ENCODE measurements at places on chromosomes 12 and 14. TPM values are rescaled to one million over a fixed set of nuclear protein-coding genes. Genes with fewer than 3 reads are reported as not detected.

Gene POTEG
- not detected for total RNA-seq

Gene KTN1
- total RNA-seq = 81.6 TPM

Gene INSM2
- total RNA-seq = not detected

GRCh38 chr12:64916411-64917261, 92.2 kb downstream of the TBC1D30 start:
- no peaks in the 10 kb centered on the region for H3K4me1 ChIP-seq
- H3K27me3 ChIP-seq = peaks cover 73% of the 10 kb centered on the region
- H3K36me3 ChIP-seq = peaks cover 2% of the 10 kb centered on the region
- H3K27ac ChIP-seq = no peak overlapping the region

DNA sequence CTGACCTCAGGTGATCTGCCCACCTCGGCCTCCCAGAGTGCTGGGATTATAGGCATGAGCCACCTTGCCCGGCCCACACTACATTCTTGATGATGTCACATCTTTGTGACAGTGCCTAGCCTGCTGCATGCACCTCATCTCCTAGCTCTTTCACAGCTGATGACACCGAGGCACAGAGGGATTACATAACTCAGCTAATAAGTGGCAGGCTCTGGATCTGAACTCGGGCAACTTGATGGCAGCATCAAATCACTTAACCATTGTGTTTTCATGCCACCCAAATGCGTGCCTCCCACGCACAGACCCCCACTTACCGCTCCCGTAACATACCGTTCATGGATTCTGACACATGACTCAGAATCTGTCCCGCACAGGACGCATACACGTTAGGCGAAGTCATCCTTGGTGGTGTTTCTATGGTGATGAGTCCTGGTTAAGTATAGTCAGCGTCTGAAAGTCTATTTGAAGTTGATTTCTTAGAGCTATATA, 7.4 kb downstream of the TMEM120B start:
- no peak overlapping the region for H3K27ac ChIP-seq
- no peak for DNase-seq
- peaks cover 2% of the 10 kb centered on the region for H3K36me3 ChIP-seq

- H3K27me3 ChIP-seq = no peaks in the 10 kb centered on the region
- no peak overlapping the region for H3K27ac ChIP-seq
- DNase-seq = no peak
- no peaks in the 10 kb centered on the region for H3K4me1 ChIP-seq
Measured at GRCh38 chr12:94062194-94062593, 86.2 kb upstream of the PLXNC1 start.

DNA sequence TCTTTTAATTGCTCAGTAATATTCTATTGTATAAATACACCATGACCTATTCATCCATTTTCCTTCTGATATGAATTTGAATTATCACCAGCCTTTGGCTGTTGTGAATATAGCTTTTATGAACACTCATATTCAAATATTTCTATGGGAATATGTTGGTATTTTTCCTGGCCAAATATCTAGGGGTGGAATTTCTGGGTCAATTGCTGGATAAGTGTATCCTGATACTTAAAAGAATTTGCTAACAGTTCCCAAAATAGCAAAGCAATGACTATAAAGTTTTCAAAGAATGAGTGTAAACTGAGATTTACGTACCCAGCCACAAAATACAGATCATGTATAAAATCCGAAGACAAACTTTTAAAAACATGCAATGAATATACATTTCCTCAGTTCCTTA, 148.7 kb upstream of the CLEC14A start:
- H3K4me1 ChIP-seq = no peaks in the 10 kb centered on the region
- no peak overlapping the region for H3K27ac ChIP-seq
- no peak for DNase-seq
- H3K4me3 ChIP-seq = no peak overlapping the region

DNA sequence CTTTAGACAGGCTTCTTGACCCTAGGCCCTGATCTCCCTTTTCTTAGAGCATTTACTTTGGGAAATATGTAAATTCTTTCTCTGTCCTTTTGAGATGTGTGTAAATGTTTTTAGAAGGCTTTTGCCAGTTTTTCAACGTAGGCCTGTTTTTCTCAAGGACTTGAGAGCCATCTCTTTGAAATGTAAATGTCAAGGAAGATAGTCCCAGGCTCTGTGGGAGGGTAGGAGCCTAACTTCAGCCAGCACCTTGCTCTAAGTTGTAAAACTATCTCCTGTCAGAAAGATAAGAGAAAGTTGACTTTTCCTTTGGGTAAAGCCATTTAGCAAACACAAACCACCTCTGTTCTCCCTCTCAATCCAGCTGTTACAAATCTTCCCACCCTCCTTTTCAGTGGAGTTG, 219.8 kb downstream of the RPS29 start:
- no peak overlapping the region for H3K4me3 ChIP-seq
- H3K36me3 ChIP-seq = no peaks in the 10 kb centered on the region
- no peaks in the 10 kb centered on the region for H3K27me3 ChIP-seq
- DNase-seq = no peak
- H3K4me1 ChIP-seq = no peaks in the 10 kb centered on the region

Measured in T-helper 17 cell (primary cell).